Activated naive CD4-positive, alpha-beta T cell (primary cell): ENCODE measurements at places on chromosomes 2 and 18.

DNA sequence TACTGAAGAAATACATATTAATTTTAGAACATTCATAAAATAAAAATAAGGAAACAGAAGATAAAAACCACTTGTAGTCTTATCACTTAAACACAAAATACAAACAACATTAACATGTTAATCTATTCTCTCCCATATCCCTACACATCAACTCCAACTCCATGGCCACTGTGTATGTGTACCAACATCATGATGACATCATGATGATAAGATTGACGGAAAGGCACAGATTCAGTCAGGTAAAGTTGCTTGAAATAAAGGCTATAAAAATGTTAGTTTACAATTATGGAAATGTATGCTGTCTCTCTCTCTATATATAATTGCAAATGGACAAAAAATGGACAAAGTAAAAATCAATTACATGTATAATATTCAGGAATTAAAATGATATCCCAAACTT, 388.5 kb upstream of the UBE2E3 start:
- no peak for DNase-seq

DNA sequence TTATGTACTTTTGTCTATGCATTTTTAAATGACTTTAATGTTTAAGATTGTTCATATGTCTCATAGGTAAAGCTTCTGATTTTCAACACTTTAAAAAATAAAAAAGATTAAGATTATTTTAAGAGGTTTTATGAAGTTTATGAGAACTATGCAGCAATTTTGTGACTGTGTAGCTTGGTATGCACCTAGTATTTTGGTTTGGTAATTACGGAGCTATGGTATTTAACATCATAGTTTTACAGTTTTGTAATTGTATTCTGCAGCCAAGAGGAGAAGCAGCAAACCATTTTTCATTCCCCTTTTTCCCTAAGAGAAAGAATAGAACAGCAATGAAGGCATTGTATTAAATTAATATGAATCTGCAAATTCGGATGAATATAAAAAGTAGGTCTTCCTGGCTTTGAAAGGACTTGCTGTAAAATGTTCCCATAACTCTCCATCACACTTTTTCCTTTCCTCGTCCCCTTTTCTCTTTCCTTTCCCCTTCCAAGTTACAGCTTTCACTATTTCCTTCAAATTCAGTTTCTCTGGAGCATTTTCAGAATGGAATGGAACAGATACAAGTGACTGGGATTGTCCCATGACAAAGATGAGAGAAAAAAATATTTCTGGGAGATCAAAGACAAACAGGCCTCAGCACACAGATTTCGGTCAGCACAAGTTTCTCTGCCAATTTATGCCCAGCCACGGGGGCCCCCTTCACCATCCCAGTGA, 26.1 kb upstream of the PIEZO2 start:
- DNase-seq = no peak

- no peak for DNase-seq
These were observed 31.1 kb upstream of the SATB2 start for GRCh38 chr2:199488772-199489400.

- DNase-seq = no peak
These were observed 34.7 kb downstream of the CYB5A start for GRCh38 chr18:74257083-74257482.

- no peak for DNase-seq
These were observed 8.0 kb downstream of the MC5R start for GRCh38 chr18:13831864-13832508.

GRCh38 chr2:110717734-110718133, 14.6 kb upstream of the ACOXL start:
- DNase-seq = no peak

DNA sequence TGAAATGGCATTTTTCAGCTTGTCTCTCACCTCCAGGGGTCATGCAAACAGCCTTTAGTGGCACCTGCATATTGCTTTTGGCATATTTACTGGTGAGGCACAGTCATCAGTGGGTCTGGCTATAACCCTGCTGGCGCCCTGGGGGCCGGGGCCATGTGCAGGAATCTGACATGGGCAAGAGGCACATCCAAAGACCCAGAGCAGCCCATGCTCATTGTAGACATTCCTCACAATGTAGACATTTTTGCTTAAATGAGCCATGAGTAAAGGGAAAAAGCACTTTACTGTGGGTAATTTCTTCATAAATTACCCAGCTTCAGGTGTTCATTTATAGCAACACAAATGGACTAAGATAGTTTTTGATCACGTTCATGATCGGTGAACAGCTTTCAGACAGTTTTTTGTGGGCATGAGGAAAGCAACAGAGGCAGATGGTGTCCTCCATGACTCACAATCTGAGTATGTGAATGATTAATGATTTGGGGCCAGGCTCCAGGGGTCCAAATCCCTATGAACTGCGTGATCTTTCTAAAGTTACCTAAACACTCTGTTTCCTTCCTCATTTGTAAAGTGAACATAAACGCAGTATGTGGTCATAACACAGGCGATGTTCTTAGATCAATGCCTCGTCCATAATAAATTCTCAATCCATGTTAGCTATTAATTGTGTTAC, 85.8 kb downstream of the LIPG start:
- DNase-seq = no peak

GRCh38 chr2:76938153-76938552, 584.0 kb downstream of the LRRTM4 start:
- no peak for DNase-seq

DNA sequence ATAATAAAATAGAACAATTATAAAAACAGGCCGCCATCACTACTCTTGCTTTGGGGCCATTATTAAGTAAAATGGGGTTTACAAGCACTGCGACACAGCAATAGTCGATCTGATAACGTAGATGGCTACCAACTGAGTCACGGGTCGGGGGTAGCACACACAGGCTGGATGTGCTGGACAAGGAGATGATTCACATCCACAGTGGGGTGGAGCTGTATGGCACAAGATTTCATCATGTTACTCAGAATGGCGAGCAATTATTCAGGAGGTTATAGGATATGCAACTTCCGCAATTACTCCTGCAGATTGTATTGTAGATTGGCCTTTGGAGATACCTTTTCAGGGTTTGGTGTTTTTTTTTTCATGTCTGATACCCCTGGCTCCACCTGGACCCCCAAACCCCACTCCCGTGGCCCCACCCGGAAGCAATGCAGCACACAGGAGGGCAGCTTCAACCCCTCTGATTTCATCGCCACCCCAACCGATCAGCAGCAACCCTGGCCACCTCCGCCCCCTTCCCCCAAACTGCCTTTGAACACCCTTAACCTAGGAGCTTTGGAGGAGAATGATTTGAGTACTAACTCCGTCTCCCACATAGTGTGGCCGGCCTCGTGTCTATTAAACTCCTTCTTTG, 21.4 kb upstream of the MLPH start:
- no peak for DNase-seq

GRCh38 chr18:62512532-62512931, 10.3 kb upstream of the ZCCHC2 start:
- no peak for DNase-seq
